A549 treated with CpdA at 1 μM for 4 hours (cell line): ENCODE measurements at places on chromosomes 4 and X. TPM values are rescaled to one million over a fixed set of nuclear protein-coding genes. Genes with fewer than 3 reads are reported as not detected.

PCYT1B gene
- total RNA-seq: 0.02 TPM in 1 of 5 replicates, not detected in the others

SH3D19 gene
- total RNA-seq: 26.7 to 31.5 TPM (median 28.6 TPM) in 5 replicates

CMC4 gene
- 15.4 to 16.6 TPM (median 15.7 TPM) in 5 replicates for total RNA-seq

ADH7 gene
- total RNA-seq: not detected in 5 replicates

H2BW2 gene
- not detected in 5 replicates for total RNA-seq

MAGED4 gene
- total RNA-seq: 3.2 to 12.0 TPM (median 7.7 TPM) in 5 replicates

CT83 gene
- not detected in 5 replicates for total RNA-seq

SH2D1A gene
- not detected in 5 replicates for total RNA-seq

TEC gene
- 1.1 to 1.8 TPM (median 1.7 TPM) in 5 replicates for total RNA-seq

P2RY4 gene
- 0.03 TPM in 1 of 5 replicates, not detected in the others for total RNA-seq

TBC1D8B gene
- total RNA-seq: 1.3 to 2.0 TPM (median 1.8 TPM) in 5 replicates

DCLK2 gene
- total RNA-seq: 8.7 to 11.2 TPM (median 9.0 TPM) in 5 replicates

HMX1 gene
- 0.13 to 0.21 TPM (median 0.13 TPM) in 4 of 5 replicates, not detected in the other for total RNA-seq

MAGEA4 gene
- total RNA-seq: not detected in 5 replicates
